Uterus (tissue), 4 donors: ENCODE measurements at places on chromosomes 11 and 22. TPM values are rescaled to one million over a fixed set of nuclear protein-coding genes. Genes with fewer than 3 reads are reported as not detected.
A peak's percentile ranks its signal among the peaks of the same experiment; 100 is the strongest.

DNA sequence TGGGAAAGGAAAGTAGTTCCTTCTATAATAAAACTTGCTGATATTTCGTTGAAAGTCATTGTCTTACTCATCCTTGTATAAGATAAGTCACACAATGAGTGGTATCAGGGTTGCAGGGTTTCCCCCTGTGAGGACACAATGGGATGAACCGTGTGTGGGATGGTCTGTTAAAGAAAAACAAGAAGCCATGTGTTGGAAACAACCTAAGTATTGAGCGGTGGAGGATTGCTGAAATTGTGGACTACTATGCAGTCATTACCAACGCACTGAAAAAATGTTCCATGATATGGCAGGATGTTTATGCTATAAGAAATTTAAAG is 28.6 kb downstream of the PTPRJ start:
- DNase-seq = no peak
- no peaks in the 10 kb centered on the region for H3K4me1 ChIP-seq
- no peak overlapping the region for H3K27ac ChIP-seq
- no peak overlapping the region for H3K4me3 ChIP-seq
- no peaks in the 10 kb centered on the region for H3K36me3 ChIP-seq
- no peaks in the 10 kb centered on the region for H3K27me3 ChIP-seq

DNA sequence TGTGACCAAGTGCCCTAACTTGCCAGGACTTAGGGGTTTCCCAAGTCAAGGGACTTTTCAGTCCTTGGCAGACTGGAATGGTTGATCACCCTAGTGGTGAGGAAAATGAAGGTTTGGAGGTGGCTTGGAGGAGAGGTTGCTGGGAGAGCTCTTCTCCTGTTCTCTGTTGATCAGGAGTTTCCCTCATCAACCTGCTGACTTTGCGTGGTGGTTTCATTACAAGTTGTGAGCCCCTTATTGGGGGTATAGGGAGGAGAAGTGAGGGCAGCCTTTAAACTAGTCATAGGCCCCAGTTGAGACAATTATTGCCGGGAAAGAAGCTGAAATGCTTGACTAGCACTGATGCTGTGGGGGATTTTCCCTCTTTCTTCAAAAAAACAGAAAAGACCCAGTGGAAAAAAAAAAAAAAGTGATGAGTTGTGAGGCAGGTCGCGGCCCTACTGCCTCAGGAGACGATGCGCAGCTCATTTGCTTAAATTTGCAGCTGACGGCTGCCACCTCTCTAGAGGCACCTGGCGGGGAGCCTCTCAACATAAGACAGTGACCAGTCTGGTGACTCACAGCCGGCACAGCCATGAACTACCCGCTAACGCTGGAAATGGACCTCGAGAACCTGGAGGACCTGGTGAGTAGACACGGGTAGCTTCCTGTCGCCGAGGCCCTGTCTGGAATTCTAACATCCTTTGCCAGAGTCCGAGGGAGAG is at the start of gene CXCR5:
TSS of gene CXCR5 (plus strand) at position 525 of the 704 bp plus-strand sequence. CDS start at position 575, 50 bp downstream.
- no peak within 1 kb of the TSS for H3K27ac ChIP-seq
- no peaks in the 10 kb centered on the region for H3K36me3 ChIP-seq
- H3K27me3 ChIP-seq = no peaks in the 10 kb centered on the region
- no peak for DNase-seq

Gene NUP50
- 141 TPM for total RNA-seq

DNA sequence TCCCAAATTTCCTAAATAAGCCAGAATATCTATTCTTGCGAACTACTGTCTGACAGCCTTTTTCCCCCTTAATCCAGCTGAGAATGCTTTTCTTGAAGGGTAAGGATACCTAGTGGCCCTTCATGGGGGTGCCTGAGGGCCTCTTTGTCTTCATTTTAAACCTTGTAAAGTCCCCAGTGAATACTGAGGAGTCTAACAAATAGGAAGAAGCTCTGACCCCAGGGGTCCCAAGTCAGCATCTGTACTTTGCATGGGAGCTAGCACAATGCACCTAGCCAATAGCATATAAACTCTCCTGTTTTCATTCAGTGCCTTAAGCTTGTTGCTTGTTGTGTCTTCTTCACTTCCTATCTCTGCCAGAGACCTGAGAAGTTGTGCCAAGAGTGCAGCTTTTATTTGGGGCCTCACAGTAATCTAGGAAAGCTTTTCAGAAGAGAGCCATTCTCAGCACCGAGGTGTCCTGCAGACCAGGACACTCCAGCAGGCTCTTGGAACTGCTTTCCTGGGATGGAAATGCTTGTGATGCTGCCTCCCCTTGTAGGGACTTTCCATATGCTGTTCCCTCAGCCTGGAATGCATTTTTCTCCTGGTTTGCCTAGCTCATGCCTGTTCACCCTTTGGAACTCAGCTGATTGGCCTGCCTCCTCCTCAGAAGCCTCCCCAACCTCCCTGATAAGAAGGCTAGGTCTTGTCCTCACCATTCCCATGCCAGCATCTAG is 37.2 kb downstream of the BMAL1 start:
- H3K4me1 ChIP-seq = no peaks in the 10 kb centered on the region
- DNase-seq = no peak
- no peaks in the 10 kb centered on the region for H3K36me3 ChIP-seq
- H3K27ac ChIP-seq = no peak overlapping the region
- H3K4me3 ChIP-seq = no peak overlapping the region
- H3K27me3 ChIP-seq = no peaks in the 10 kb centered on the region

DNA sequence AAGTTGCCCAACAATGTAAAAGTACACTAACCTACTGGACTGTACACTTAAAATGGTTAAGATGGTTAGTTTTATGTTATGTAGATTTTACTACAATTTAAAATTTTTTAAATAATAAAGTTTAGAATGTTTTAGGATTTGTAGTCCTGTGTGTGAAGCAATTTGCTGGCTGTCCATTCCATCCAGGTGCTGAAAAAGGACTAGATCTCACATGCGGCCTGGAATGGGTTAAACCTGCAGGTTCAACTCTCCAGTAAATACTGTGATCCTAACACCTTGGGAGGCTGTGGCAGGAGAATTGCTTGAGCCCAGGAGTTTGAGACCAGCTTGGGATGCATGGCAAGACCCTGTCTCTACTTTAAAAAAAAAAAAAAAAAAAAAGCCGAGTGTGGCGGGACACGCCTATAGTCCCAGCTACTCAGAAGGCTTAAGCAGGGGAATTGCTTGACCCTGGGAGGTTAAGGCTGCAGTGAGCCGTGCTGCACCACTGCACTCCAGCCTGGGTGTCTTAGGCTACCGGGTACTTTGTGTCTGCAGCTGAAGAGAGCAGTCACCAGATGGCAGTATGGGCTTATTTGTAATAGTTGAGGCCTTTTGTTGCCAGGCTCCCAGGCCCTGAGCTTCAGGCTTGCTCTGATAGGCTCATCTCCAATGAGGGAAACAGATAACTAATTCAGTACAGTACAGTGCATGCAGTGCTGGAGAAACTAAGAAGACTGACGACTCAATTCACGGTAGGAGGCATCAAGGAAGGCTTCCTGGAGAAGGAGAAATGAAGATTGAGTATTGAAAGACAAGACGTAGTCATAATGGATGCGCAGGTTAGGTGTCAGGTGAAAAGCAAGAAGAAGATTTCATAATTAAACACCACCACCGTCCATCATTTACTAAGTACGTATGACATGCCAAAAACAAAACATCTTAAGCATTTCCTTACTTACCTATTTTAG is 64.7 kb upstream of the ASPHD2 start:
- no peaks in the 10 kb centered on the region for H3K4me1 ChIP-seq
- DNase-seq = peak; percentile 21

Gene GTSE1
- 0.21 TPM for total RNA-seq

Gene ADAMTS8
- 7.3 TPM for total RNA-seq

GRCh38 chr11:72951888-72952287 is 137.7 kb downstream of the ATG16L2 start:
- no peaks in the 10 kb centered on the region for H3K4me1 ChIP-seq
- no peaks in the 10 kb centered on the region for H3K36me3 ChIP-seq
- no peaks in the 10 kb centered on the region for H3K27me3 ChIP-seq
- H3K4me3 ChIP-seq = no peak overlapping the region
- no peak for DNase-seq
- no peak overlapping the region for H3K27ac ChIP-seq

DNA sequence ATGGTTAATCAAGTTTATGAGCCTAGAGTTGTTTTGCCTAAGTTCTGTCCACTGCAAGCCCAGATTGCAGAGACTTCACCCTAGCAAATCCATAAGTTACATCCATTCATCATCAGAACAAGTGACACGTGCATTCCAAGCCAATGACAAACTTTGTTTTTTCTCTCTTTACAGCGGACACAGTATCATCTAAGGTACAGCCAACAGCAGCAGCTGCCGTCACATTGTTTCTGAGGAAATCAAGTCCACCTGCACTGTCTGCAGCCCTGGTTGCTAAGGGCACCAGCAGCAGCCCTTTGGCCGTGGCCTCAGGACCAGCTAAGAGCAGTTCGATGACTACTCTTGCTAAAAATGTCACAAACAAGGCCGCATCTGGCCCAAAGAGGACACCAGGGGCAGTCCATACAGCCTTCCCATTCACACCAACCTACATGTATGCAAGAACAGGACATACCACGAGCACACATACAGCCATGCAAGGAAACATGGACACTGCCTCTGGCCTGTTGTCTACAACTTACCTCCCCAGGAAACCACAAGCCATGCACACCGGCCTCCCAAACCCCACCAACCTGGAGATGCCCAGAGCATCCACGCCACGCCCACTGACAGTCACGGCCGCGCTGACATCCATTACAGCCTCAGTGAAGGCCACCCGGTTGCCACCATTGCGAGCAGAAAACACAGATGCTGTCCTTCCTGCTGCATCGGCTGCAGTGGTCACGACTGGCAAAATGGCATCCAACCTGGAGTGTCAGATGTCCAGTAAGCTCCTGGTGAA is 155.8 kb downstream of the C11orf91 start:
- no peaks in the 10 kb centered on the region for H3K4me1 ChIP-seq
- no peak overlapping the region for H3K27ac ChIP-seq
- H3K4me3 ChIP-seq = no peak overlapping the region
- DNase-seq = no peak
- no peaks in the 10 kb centered on the region for H3K36me3 ChIP-seq
- no peaks in the 10 kb centered on the region for H3K27me3 ChIP-seq

GRCh38 chr11:11973866-11974265 is 34.6 kb downstream of the DKK3 start:
- no peaks in the 10 kb centered on the region for H3K27me3 ChIP-seq
- H3K4me3 ChIP-seq = no peak overlapping the region
- H3K36me3 ChIP-seq = no peaks in the 10 kb centered on the region
- peaks cover 37% of the 10 kb centered on the region for H3K4me1 ChIP-seq
- no peak for DNase-seq

Gene UCP3
- 0.21 TPM for total RNA-seq

GRCh38 chr11:61544466-61544865 is 35.9 kb downstream of the LRRC10B start:
- no peak for DNase-seq
- no peaks in the 10 kb centered on the region for H3K36me3 ChIP-seq
- no peak overlapping the region for H3K27ac ChIP-seq
- H3K27me3 ChIP-seq = no peaks in the 10 kb centered on the region
- no peaks in the 10 kb centered on the region for H3K4me1 ChIP-seq
- no peak overlapping the region for H3K4me3 ChIP-seq

GRCh38 chr11:569158-569885 is 6.9 kb upstream of the PHRF1 start:
- H3K36me3 ChIP-seq = no peaks in the 10 kb centered on the region
- peak overlapping the region; percentile 49 for H3K27ac ChIP-seq
- no peaks in the 10 kb centered on the region for H3K27me3 ChIP-seq
- no peak for DNase-seq

DNA sequence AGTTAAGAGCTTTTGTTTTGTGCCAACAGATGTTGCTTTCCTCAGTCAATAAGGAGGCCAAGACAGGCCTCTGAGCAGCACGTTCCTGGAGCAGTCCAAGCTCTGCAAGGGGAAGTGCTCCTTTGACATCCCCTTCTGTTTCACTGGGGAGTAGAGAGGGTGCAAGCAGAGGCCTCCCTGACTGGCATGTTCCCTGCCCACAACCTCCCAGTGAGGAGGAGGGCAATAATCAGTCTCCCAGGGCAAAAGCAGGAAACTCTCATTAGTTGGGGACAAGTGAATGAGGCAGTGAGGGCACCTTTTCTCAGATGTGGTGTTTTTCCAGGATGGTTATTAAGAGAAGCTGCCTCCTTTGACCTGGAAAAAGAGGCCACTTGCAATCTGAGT is 79.5 kb upstream of the ZBED5 start:
- no peak for DNase-seq
- H3K36me3 ChIP-seq = no peaks in the 10 kb centered on the region
- no peaks in the 10 kb centered on the region for H3K4me1 ChIP-seq
- no peaks in the 10 kb centered on the region for H3K27me3 ChIP-seq

GRCh38 chr22:32216911-32217310 is 12.0 kb upstream of the RFPL2 start:
- no peak for DNase-seq
- H3K36me3 ChIP-seq = no peaks in the 10 kb centered on the region
- H3K27me3 ChIP-seq = no peaks in the 10 kb centered on the region
- H3K4me1 ChIP-seq = no peaks in the 10 kb centered on the region
- H3K27ac ChIP-seq = no peak overlapping the region

- H3K27me3 ChIP-seq = no peaks in the 10 kb centered on the region
- no peaks in the 10 kb centered on the region for H3K36me3 ChIP-seq
- DNase-seq = peak; percentile 80
- H3K4me3 ChIP-seq = no peak overlapping the region
- H3K27ac ChIP-seq = peak overlapping the region; percentile 85
Measured at GRCh38 chr22:24208012-24208749, 26.9 kb downstream of the SUSD2 start.

GRCh38 chr11:73612601-73613140 is 14.8 kb upstream of the FAM168A start:
- H3K27me3 ChIP-seq = no peaks in the 10 kb centered on the region
- H3K36me3 ChIP-seq = no peaks in the 10 kb centered on the region
- H3K4me1 ChIP-seq = no peaks in the 10 kb centered on the region
- H3K27ac ChIP-seq = no peak overlapping the region

Gene NDUFC2
- total RNA-seq = 73.8 TPM

DNA sequence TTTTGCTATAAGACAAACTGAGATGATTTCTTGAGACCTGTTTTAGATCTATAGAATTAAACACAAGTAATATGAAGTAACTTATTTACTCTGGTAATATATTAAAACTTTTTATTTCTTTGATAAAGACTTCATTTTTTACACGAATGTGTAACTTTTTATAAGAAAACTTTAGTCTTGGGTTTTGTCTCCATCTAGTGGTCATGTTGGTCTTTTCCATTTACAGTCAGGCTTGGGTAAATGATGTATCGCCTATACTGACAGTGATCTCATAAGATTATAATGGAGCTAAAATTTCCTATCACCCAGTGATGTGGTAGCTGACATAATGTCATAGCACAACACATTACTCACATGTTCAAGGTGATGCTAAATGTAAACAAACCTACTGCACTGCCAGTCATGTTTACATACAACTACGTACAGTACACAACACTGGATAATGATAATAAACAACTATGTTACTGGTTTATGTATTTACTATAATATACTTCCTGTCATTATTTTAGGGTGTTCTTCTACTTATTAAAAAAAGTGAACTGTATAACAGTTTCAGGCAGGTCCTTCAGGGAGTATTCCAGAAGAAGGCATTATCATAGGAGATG is 7.5 kb upstream of the C11orf97 start:
- H3K27me3 ChIP-seq = no peaks in the 10 kb centered on the region
- H3K4me1 ChIP-seq = no peaks in the 10 kb centered on the region
- no peaks in the 10 kb centered on the region for H3K36me3 ChIP-seq
- DNase-seq = no peak
- no peak overlapping the region for H3K27ac ChIP-seq

- no peaks in the 10 kb centered on the region for H3K4me1 ChIP-seq
- no peaks in the 10 kb centered on the region for H3K27me3 ChIP-seq
Measured at GRCh38 chr11:102573851-102574250, 43.3 kb upstream of the MMP7 start.

GRCh38 chr22:34972191-34972897 is 93.6 kb upstream of the ISX start:
- H3K4me1 ChIP-seq = no peaks in the 10 kb centered on the region
- no peaks in the 10 kb centered on the region for H3K36me3 ChIP-seq
- H3K27me3 ChIP-seq = no peaks in the 10 kb centered on the region

GRCh38 chr11:2700415-2701211 is 819 bp upstream of the KCNQ1OT1 start:
- peak overlapping the region; percentile 46 for H3K4me3 ChIP-seq
- H3K27me3 ChIP-seq = no peaks in the 10 kb centered on the region
- DNase-seq = peak; percentile 63
- H3K27ac ChIP-seq = peak overlapping the region; percentile 93

Gene INPP5J
- total RNA-seq = 1.2 TPM
